ENCODE measurements at places on chromosomes 16 and 17.
A peak's percentile ranks its signal among the peaks of the same experiment; 100 is the strongest.

DNA sequence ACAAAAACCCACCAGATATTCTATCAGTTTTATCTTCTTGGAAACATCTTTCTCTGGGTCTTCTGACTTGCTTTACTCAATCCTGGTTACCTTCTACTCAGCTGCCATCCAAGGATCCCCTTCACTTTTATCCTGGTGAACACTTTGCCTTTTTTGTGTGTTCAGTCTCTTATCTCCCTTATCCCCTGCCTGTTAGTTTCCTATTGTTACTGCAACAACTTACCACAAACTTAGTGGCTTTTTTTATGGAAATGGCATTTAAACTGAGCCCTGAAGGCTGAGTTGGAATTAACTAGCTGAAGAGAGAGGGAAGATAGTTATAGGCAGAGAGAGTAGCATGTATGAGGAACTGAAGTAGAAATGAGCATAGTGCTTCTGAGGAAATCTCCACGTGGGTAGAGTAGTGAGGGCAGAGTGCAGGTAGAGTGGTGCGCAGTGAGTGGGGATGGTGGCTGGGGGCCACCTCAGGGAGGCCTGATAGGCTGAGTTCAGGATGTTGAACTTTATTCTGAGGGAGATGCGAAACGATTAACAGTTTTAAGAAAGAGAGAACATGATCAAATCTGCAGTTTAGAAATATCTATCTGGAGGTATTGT, 26.3 kb downstream of the TANGO6 start:
- DNase-seq, result no peak

- no peak for DNase-seq
Observed at GRCh38 chr16:57897053-57897784, 73.7 kb downstream of the CNGB1 start.

DNA sequence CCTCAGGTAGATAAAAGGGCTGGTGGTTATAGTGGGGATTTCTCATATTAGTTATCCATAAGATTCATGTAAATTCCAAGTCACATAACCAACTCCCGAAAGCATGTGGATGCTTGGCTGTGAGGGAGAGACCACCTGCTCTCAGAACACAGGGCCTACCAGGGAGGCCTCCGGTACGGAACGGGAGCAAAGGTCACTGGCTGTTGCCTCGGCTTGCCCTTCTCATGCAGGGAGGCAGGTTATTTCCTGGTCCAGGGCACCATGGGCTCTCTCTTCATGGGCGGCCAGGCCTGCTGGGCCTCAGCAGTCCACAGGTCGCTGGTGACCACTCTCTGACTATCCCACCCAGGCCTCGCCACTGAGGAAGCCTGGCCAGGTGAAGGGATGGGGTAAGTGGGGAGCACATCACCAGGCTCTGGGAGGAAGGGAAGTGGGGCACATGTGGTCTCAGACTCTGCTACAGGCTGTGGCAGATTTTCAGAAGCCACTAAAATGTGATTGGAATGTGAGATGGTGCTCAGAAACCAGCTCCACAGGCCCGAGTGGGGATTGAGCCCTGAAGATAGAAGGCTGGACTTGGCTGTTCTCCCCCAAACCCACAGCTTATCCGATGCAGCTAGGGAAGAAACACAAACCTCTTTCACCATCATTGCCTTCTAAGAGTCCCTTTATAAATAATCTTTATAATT, 45.4 kb downstream of the HNF1B start:
- DNase-seq, result no peak

DNA sequence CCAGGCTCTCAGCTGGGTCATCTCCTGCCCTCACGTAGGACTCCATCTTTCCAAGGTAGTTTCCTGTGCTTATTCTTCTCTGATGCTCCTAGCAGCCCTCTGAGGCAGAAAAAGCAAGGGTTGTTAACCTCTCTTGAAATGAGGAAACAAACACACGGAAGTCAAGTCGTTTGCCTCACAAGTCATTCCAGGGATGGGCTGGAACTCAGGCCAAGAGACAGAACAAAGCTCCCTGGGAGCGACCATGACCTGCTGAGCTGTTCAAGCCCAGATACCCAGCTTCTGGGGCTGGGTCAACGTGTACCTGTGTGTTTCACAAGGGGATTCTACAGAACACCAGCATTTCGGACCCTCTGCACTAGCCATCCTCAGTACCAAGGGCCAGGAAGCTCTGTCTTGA, 28.1 kb downstream of the SRL start:
- no peak for DNase-seq

GRCh38 chr16:8912793-8913192, 30.6 kb downstream of the LITAFD start:
- no peak for DNase-seq

DNA sequence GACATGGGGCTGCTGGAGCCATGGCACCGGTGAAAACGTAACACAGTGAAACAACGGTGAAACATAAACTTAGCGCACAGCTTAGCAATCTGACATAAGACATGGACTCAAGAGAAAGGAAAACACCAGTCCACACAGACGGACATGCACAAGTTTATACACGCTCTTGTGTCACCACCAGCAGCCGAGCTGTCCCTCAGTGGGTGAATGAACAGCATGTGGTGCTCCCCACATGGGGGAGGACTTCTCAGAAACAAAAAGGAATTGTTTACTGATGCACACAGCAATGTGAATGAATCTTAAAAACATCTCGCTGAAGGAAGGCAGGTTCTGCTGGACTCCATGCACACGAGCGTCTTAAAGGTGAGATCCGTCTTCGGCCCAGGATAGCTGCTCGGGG, 34.2 kb downstream of the KLHDC4 start:
- DNase-seq, result no peak

DNA sequence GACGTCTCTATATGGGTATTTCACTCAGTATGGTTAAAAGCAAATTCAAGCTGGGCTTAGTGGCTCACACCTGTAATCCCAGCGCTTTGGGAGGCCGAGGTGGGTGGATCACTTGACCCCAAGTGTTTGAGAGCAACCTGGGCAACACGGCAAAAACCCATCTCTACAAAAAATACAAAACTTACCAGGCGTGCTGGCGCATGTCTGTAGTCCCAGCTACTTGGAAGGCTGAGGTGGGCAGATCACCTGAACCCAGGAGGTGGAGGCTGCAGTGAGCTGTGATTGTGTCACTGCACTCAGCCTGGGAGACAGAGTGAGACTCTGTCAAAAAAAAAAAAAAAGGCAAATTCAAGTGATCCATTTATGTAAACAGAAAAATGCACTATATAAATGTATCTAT, 1.3 kb upstream of the TNFRSF17 start:
- DNase-seq, result no peak

DNA sequence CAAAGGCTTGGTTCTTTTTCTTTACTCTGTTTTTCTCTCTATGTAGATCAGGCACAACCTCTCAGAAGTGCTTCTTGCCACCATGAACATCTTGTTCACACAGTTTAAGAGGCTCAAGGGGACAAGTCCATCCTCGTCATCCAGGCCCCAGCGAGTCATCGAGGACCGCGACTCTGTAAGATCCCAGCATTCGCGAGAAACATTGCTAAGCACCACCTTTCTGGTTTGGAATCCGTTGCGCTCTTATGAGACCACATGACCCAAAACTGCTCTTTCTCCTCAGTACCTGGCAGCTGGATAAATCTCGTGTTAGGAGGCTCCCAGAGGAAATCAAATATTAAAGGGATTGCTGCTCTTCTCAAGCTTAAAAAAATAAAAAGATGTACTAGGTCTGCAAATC, 23.3 kb upstream of the SLC12A3 start:
- DNase-seq, result no peak

DNA sequence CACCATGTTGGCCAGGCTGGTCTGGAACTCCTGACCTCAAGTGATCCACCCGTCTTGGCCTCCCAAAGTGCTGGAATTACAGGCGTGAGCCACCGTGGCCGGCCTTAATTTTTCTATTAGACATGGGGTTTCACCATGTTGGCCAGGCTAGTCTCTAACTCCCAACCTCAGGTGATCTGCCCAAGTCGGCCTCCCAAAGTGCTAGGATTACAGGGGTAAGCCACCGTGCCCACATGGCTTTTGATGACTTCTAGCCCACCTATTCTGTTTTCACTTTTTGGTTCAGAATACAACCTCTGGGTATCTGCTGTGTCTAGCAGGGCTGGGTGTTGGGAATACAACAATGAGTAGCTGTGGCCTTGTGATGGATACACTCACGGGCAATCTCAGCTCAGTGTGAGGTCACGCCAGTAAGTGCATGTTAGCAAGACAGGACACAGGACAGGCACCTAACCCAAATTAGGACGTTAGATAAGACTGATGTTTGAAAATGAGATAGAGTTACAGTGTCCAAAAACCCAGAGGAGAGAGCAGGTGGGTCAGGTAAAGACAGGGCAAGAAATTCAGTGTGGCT, 14.1 kb upstream of the YWHAE start:
- no peak for DNase-seq

- DNase-seq, result no peak
Observed at GRCh38 chr17:79799538-79800324, 2.9 kb upstream of the CBX8 start.

- no peak for DNase-seq
Observed at GRCh38 chr17:33085256-33085655, 93.6 kb downstream of the SPACA3 start.

DNA sequence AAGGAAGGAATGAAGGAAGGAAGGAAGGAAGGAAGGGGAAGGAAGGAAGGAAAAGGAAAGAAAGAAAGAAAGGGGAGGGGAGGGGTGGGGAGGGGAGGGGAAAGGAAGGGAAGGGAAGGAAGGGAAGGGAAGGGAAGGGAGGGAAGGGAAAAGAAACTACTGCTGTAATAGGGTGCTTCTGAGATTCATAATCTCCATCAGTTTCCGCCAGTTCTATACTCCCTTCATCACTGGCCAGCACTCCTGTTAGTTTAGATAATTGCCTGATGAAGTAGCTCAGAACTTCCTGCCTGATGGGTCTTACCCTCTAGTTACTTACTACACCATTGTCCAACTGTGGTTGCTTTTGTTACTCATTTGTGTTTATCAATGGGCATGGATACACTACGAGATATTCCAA, 2.0 kb upstream of the KRTAP9-6 start:
- no peak for DNase-seq

- DNase-seq, result no peak
Observed at GRCh38 chr17:49748791-49749190, 15.1 kb downstream of the FAM117A start.

GRCh38 chr16:58499615-58500351, at the start of gene NDRG4:
TSS of gene NDRG4 (plus strand) at chr16:58500143. CDS start at chr16:58500249, 106 bp downstream.
- DNase-seq, result peak; percentile 87

- no peak for DNase-seq
Observed at GRCh38 chr16:26569793-26570192, 496.9 kb upstream of the C16orf82 start.

DNA sequence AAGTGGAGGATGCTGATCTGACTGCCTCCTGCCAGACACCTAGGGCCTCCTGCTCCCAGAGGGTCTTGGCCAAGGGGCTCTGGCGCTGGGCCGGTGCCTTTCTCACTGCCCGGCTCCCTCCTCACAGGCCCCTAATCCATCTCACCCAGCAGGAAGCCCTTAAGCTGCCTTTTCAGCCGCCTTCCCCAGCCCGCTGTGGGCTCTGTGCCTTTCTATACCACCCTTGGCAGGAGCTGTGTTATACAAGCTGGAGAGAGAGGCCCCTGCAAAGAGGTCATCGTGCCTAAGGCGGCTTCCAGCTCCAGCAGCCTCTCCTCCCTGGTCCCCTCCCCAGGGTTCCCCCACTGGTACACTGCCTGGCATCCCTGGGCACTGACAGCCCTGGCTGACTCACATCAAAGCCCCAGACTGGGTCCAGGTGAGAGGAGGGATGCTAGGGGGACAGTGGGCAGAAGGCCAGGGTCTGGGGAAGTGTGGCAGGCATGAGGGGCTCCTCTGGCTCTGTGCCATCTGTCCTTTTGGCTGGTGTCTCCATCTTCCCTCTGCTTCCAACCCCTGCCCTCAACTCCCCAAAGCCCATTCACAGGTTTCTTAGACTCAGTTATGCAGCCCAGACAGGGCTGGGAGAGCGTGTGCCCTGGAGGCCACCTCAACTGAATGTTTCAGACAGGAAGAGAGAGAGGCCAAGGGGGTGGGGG, 15.3 kb upstream of the FZD2 start:
- DNase-seq, result no peak

- DNase-seq, result no peak
Observed at GRCh38 chr16:11526655-11527350, 59.9 kb downstream of the LITAF start.

- no peak for DNase-seq
Observed at GRCh38 chr16:19967963-19968362, 83.3 kb upstream of the GPRC5B start.

- no peak for DNase-seq
Observed at GRCh38 chr17:70520447-70520846, 351.1 kb downstream of the KCNJ2 start.

GRCh38 chr17:78826421-78826820, 14.2 kb downstream of the USP36 start:
- no peak for DNase-seq

GRCh38 chr16:81204798-81205680, 33.5 kb upstream of the BCO1 start:
- DNase-seq, result no peak

DNA sequence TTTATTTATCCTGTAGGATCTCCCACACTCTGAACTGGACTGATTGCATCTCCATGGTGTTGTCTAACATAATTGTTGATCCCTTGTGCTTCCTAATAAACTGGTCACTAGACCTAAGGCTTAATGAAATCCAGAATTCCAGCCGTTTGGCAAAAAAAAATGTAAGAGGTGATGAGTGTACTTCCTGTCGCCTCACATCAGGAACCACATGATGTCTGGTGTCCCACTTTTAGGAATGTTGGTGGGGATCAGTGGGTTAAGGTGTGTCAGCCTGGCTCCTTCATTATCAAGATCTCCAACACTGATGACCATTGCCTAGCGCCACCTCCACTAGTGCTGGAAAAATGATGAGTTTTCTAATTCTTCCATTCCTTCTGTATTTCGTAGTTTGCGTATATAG, 18.6 kb upstream of the LONP2 start:
- no peak for DNase-seq

- no peak for DNase-seq
Observed at GRCh38 chr17:51184124-51184523, 17.9 kb downstream of the NME2 start.

GRCh38 chr17:50536683-50537646, 4.4 kb downstream of the EPN3 start:
- DNase-seq, result no peak

GRCh38 chr16:23505180-23505665, 5.1 kb downstream of the GGA2 start:
- DNase-seq, result no peak

DNA sequence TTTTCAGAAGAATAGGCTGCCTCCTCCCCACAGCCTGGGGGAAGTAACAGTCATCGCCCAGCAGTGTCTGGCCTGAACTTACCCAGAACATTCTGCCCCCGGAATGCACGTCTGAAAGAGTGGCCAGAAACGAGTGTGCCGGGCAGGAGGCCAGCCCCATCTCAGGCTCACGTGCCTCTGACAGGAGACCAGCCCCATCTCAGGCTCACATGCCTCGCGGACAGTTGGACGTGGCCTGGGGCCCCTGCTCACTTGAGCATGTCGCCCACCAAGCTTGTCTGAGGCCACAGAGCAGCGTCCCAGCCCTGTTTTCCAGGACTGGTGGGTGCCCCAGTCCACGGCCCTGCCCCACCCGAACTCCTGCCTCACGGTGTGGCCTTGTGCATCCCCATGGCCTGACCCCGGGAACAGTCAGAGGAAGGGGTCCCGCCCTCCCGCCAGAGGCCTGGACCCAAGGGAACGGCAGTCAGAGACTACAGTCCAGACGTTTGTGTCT, 16.3 kb upstream of the CDH15 start:
- peak; percentile 48 for DNase-seq

GRCh38 chr17:9054126-9054975, 33.0 kb downstream of the NTN1 start:
- DNase-seq, result no peak
